ENCODE measurements at places on chromosomes 16 and 17. TPM values are rescaled to one million over a fixed set of nuclear protein-coding genes. Genes with fewer than 3 reads are reported as not detected.

DNA sequence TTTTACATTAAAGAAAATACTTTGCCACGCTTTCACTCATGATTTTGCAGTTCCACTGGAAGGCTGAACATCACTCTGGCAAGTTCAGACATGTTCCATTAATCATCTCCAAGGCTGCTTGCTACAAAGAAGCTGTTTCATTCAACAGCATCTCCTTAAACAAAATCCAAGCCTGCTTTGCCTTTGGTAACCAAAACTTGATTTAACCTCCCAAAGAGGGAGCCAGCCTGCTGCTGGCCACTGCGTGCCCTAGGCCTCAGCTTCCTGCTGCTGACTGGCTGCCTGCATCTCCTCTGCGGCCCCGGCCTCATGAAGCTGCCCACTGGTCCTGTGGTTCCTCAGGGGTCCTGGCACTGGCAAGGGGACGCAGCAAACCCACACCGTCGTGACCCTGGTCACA, 31.8 kb downstream of the ANKRD11 start:
- no peak for DNase-seq

The SIAH1 gene
- 15.5 TPM for total RNA-seq

The KRTAP9-4 gene
- not detected for total RNA-seq

- no peak for DNase-seq
Measured at GRCh38 chr16:89685916-89686315, 573 bp upstream of the CDK10 start.

The KRT12 gene
- not detected for total RNA-seq

GRCh38 chr16:69408475-69408874, 15.9 kb upstream of the CYB5B start:
- DNase-seq: no peak

- no peak for DNase-seq
Measured at GRCh38 chr17:46809110-46809571, 9.4 kb downstream of the WNT3 start.

DNA sequence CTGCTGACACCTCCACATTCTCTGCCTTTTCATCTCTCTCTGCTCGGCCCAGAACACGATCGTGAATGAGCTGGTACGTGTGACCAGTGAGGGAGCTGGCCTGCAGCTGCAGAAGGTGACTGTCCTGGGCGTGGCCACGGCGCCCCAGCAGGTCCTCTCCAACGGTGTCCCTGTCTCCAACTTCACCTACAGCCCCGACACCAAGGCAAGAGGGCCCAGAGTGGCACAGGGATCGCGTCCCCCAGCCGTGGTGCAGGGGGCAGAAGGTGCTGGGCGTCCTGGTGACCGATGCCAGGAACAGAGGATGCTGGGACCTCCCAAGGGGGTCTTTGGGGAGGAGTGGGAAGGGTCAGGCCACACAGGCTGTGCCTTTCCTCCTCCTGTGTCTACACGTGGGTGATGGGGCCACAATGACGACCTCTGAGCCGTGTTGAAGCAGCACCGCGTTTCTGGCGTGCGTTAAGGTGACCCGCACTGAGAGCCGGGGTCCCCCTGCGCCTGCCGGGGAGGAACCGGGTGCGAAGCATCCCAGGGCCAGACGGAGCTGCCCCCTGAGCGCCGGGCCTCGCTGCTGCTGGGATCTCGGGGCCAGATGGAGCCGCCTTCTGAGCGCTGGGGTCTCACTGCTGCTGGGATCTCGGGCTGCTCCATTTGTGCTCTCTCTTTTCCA, 17.4 kb downstream of the GAA start:
- DNase-seq: no peak

The NEUROD2 gene
- total RNA-seq: not detected

DNA sequence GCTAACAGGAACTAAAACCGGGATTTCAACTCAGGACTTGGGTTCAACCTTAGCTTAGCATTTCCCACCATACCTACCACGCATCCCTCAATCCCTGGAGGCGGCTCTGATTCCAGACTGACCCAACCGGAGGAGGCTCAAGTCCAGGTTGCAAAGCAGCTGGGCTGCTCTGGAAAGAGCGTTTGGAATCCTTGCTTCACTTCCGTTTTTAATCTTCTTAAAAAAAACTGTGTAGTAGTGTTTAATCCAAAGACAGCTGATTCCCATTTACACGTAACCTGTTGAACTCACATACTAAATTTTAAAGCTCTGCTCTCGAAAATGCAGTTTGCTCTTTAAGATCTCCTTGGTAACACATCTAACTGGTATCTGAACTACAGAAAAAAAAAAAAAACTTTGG, 50.0 kb downstream of the NXN start:
- DNase-seq: no peak

DNA sequence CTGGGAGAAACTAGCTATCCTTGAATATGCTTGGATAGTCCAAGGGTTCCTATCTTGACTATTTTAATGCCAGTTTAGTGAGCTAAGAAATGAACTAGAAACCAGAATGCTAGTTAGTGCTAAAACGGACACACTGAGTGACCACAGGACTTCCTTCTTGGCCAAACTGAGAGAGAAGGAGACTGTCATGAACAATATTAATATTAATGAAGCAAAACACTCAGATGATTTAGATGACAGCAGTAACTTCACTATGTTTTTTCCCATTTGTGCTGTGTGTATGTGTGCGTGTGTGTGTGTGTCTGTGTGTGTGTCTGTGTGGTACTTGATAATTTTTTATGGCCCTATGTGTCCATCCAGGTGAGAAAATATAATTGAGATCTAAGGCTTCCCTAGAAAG, 2.2 kb upstream of the ATXN1L start:
- DNase-seq: no peak

- no peak for DNase-seq
Measured at GRCh38 chr17:8563024-8563776, 67.3 kb downstream of the MYH10 start.

- no peak for DNase-seq
Measured at GRCh38 chr17:44979426-44979995, 11.4 kb upstream of the C1QL1 start.

DNA sequence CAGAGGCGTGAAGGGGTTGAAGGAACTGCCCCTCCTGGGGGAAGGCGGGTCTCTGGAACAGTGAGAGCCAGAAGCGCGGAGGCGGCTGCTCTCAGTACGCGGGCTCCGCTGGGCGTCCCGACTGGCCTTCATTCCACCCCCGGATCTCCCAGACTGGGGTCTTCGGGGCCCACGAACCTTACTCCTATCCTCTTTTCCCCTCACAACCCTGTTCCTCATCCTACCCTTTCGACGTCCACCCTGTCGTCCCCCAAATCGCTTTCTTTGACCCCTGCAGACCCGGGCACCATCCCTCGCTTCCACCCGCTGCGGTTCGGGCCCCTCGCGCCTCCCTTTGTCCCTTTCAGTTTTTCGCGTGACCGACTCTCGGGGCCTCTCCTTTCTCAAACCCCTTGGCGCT, 2114.6 kb downstream of the TP53TG3F start:
- no peak for DNase-seq

The CLEC19A gene
- total RNA-seq: not detected

DNA sequence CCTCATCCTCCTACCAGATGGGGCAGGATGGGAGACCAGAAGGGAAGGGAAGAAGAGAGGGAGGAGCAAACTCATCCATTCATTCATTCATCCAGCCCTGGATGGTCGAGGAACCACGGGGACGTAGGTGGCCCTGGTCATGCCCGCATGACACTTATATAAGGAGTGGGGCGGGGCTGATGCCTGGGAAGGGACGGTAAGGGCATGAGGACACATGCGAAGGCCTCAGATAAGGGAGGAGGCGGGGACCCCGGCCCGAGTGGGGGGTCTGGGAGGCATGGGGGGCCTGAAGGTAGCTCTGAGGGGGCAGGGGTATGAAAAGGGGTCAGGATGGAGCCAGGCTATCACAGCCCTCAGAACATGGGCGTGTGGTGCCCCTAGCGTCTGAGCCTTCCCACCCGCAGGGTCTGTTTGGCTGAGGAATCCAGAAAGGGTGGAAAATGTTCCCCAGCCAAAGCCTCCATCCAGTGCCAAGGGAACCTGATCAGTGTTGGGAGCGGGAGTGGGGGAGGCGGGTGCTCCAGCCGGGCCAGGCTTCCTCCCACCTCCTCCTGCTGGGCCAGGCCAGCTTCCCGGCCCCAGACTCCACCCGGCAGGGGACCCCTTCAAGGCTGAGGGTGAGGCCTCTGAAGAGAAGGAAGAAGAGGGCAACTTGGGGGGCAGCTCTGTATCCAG, 17.6 kb upstream of the CD79B start:
- no peak for DNase-seq

DNA sequence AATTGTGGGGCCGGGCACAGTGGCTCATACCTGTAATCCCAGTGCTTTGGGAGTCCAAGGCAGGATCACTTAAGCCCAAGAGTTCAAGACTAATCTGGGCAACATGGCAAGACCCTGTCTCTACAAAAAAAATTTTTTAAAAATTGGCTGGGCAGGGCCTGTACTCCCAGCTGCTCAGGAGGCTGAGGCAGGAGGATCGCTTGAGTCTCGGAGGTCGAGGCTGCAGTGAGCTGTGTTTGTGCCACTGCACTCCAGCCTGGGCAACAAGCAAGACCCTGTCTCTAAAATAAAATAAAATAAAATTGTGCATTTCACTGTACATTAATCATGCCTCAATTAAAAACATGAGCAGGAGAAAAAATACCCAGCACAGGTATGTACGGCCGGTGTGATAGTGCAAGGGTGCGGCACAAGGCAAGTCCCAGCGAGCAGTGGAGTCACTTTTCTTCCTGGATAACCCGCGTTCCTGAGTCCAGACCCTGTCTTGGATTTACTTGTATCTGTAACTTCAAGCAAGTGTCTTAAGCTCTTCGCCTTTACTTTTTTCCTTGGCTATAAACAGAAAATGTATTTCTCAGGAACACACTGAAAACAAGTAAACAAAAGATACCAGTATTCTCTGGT, 11.4 kb downstream of the ZDHHC7 start:
- no peak for DNase-seq

The KRTAP4-4 gene
- not detected for total RNA-seq

DNA sequence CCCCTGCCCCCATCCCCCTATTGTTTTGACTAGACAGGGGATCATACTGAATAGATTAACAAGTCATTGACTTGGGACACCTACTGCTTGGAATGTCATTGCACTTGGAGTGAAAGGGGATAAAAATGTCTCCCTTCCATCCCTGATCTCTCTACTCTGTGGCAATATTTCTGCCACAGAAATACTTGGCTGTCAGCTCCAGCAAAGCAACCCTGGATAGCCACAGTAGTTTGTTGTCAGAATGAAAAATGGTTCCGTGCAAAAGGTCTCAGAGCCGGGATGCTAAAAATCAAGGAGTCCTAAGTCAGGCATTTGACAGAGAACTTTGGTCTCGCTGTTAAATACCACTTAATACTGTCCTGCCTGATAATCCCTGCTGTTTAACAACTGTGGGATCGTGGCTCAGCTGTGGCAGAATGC, 722.0 kb upstream of the SOX9 start:
- no peak for DNase-seq

- DNase-seq: no peak
Measured at GRCh38 chr16:1877804-1878203, 5.8 kb upstream of the MEIOB start.

- no peak for DNase-seq
Measured at GRCh38 chr17:35876534-35876933, 3.6 kb downstream of the CCL5 start.

DNA sequence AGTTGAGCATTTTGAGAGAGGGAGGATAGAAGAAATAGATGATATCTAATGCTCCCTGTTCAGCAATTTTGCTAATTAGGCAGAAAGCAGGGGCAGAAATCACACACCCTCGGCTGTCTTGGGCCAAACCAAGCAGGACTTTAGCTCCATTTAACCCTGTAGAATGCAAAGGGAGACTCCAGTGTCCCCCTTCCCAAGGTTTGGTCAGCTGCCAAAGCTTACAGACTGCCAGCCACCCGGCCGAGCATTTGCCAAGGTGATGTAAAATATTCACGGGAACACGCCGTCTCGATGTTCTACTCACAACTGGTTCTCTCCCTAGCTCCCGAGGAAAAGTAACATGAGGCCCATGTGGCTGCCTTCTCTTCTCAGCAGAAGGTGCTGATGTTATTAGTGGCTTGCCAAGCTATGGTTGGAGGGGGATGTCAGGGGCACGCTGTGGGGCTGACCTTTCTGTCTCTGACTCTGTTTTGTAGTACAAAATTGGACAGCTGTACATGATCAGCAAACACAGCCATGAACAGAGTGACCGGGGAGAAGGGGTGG, 155.3 kb downstream of the PITPNC1 start:
- DNase-seq: no peak

DNA sequence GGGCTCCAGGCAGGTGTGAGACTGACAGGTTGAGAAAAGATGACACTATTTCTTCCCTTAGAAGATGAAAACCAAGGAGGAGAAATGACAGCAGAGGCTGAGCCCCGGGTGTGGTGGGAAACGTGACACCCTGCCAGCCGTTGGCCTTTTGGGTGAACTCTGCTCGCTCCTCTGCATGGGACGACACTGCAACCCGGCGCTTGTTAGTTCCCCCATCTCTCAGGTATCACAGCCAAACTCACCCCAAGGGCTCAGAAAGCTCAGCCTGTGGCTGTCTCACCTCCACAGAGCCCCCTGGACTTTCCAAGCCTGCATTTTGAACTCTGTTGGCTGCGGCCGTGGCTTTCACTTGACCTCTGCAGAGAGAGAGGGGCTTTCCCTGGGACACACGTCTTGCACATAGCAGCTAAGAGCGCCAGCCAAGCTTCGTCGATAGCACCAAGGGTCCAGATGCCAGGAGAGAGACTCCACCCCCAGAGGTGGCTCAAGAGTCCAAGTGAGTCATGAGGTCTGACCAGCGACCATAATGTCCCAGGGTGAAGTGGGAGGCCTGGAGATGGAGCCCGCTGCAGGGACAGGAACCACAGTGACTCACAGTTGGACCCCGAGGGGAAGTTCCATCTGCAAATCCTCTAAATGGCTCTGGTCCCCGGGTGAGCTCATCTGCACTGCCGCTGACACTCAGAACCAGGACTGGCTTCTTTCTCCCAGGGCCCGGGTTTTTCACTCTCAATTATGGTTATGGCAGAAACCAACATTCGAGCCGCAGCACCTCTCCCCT, 301.9 kb downstream of the SOX9 start:
- DNase-seq: peak; percentile 97

The TBC1D3H gene
- not detected for total RNA-seq

The TBC1D16 gene
- total RNA-seq: 24.4 TPM
